ENCODE measurements at places on chromosomes 7 and 10. TPM values are rescaled to one million over a fixed set of nuclear protein-coding genes. Genes with fewer than 3 reads are reported as not detected.

ITIH5 gene
- 7.6 TPM for total RNA-seq

PIP gene
- not detected for total RNA-seq

GSAP gene
- 7.4 TPM for total RNA-seq

HMX2 gene
- 0.10 TPM for total RNA-seq

GIMAP8 gene
- 0.12 TPM for total RNA-seq

GPR15LG gene
- total RNA-seq, result not detected

GLI3 gene
- 10.0 TPM for total RNA-seq

ITIH2 gene
- not detected for total RNA-seq

AMZ1 gene
- total RNA-seq, result 8.5 TPM

PARP12 gene
- 23.1 TPM for total RNA-seq

SEMA4G gene
- total RNA-seq, result 0.84 TPM

EFCAB10 gene
- not detected for total RNA-seq

VENTX gene
- total RNA-seq, result not detected

DNA sequence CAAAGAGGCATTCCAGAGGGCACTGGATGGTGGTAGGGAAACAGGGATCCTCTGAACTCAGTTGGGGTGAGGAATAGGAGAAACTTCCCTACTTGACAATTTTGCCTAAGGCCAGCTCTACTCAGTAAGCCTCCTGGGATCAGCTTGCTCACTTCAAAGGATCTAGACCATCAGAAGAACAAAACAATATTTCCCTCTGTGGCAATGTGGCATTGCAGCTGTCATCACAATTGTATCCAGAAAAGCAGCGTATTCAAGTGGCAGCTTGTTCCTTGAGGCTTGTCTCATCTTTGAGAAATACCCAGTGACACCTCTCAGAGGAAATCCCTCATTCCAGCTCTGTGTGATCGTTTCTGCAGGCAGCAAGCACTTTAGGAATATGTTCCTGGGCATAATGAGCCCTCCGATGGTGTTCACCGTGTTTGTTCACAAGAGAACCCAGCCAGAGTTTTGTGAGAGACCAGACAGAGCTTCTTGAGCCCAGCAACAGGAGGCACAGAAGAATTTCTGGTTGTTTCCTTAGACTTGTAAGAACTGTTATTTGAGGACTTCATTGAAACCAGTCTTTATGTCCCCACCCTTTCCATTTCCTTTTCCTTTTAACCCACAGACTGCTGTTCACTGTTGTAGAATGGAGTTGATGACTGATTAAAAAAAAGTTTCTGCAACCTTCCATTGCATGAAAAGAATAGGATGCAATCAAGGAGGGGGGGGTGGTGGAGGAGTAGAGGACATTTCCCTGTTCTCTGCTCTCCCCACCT lies 747.3 kb downstream of the LRMDA start:
- DNase-seq, result no peak

- DNase-seq, result no peak
Measured at GRCh38 chr10:79436066-79436849, 9.2 kb downstream of the ZCCHC24 start.

DNA sequence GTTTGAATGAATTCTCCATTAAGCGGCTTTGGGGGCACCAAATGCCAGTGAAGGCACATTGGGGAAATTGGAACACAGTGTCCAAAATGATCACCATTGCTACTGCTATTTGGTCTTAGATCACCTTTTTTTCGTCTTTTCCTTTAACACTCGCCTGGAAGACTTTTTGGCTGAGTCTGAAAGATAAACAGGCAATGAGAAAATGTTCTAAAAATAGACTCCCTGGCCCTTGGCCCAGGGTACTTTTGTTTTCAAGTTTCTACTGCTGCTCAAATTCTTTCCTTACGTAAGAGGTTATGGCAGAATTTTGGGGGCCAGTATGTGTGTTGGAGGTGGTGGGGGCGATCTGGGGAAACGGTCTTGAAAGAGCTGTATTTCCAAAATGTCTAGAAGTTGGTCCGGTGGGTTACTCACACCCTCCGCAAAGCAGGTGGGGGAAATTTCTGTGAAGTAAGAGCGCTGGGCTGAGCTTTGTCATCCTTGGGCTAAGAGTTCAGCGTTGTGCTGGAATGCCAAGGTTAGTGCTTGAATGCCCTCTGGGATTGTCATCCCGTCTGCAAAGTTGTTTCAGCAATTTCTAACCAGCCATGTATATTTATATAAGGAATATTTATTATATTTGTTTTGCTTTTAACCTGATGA lies 1.3 kb upstream of the ITPRIP start:
- DNase-seq, result peak; percentile 62

DNA sequence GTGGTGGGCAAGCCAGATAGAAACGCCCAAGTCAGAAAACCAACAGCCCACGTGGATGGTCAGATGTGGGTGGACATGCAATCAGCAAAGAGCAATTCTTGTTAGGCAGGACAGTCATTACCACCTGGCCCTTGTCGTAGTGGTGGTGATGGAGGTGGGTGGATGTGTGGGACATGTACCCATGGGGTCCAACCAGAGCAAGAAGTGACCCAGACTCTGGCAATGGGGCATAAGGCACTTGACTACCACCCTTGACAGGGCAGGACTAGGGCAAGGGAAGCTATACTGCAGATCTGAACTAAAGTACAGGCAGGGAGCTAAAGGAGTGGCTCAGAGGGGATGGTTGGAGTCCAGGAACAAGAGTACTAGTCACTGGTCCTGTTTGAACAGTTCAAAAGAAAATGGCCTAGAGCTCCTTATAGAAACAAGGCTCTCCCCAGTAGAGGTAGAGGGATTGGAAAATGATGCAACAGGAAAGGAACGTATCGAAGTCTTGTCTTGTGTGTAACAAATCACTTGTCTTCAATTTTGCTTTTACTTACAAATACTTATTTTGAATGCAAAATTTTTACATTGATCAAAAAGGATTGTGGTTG lies 17.6 kb downstream of the LMOD2 start:
- DNase-seq, result no peak

DNA sequence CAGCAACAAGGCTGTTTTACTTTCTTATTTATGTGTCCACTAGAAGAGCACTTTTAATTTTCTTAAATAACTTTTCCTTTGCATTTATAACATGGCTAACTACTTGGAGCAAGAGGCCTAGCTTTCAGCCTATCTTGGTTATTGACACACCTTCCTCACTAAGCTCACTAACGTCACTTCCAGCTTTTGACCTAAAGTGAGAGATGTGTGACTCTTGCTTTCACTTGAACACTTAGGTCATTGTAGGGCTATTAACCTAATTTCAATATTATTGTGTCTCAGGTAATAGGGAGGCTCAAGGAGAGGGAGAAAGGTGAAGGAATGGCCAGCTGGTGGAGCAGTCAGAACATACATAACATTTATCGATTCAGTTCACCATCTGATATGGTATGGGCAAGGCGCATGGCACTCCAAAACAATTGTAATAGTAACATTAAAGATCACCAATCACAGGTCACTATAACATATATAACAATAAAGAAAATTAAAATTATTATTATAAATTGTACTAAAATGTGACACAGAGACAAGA lies 95.0 kb upstream of the FAM20C start:
- DNase-seq, result no peak

- DNase-seq, result peak; percentile 66
Measured at GRCh38 chr10:77348751-77349150, 288.9 kb downstream of the KCNMA1 start.

DNA sequence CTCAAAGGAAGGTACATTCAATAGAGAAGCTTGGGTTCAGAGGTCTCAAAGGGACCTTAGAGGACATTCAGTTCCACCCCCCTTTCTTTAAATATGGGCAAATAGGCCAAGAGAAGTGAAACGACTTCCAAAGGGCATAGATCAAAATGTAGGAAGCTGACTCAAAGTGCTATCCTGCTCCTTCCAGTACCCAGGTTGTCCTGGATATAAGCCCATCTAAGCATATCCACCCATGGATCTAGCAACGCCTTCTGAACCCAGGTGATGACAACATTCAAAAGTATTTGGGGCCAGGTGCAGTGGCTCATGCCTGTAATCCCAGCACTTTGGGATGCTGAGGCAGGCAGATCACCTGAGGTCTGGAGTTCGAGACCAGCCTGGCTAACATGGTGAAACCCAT lies 5.3 kb downstream of the ATXN7L1 start:
- DNase-seq, result no peak

DNA sequence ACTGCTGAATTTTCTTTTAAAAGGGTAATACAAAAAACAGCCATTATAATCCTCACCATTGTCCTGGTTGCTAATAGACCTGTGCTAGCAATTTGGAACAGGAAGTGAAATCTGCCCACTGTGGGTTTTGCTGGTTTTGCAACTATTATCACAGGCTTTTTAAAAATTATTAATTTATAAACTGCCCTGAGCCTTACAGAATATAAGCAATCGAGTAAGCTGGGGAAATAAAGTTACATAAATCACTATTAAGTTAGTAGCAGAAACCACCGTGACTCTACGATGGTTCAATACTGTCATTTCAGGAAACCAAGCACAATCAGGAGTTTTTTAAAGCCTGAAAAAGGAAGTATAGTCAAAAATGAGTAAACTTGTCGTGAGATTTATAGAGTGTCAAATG lies 62.3 kb downstream of the TMEM26 start:
- no peak for DNase-seq

DNA sequence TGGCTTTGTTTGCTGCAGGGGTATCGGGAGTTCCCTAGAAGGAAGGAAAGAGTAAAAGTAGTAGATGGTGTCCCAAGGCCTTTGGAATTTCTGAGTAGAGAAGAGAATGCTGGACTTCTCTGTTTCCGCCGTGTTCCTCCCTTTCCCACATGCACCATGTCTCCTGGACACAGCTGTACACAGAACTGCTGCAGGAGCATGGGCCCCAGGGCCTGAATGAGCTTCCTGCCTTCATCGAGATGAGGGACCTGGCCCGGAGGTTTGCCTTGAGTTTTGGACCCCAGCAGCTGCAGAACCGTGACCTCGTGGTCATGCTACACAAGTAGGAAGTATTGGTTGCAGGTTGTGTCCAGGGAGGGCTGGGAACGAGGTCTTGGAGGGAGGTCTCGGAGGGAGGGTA lies 15.3 kb upstream of the PVRIG start:
- DNase-seq, result no peak

GRCh38 chr10:24374134-24374915 lies 165.4 kb downstream of the KIAA1217 start:
- peak; percentile 76 for DNase-seq

DNA sequence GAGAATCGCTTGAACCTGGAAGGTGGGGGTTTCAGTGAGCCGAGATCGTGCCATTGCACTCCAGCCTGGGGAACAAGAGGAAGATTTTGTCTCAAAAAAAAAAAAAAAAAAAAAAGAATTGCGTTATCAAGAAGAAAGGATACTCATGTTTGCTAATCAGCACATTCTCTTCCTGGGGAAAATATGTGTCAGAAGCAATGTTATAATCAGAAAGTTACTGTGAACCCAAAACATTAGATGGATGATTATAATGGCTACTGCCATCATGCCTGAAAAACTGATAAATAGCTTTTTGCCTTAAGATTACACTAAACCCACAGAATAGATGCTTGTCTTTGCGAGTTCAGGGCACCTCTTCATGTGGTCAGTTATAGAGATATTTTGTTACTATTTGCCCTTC lies 24.3 kb upstream of the GNAI1 start:
- DNase-seq, result no peak

DNA sequence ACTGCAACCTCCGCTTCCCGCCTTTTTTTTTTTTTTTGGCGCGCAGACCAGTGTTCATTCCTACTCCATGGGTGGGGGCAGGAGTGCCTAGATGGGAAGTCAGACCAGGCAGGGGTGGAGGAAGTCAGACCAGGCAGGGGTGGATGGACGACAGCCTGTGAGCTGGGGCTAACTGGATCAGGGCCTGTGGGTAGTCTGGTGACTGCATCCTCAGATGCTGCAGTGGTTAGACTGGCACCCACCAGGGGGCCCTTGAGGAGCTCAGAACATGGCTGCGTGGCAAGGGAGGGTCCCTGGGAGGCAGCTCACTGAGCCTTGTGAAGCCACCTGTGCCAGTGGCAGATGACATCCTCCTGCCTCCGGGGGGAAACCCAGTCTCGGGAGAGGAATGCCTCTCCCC lies 35.1 kb downstream of the RCC1L start:
- DNase-seq, result no peak

DNA sequence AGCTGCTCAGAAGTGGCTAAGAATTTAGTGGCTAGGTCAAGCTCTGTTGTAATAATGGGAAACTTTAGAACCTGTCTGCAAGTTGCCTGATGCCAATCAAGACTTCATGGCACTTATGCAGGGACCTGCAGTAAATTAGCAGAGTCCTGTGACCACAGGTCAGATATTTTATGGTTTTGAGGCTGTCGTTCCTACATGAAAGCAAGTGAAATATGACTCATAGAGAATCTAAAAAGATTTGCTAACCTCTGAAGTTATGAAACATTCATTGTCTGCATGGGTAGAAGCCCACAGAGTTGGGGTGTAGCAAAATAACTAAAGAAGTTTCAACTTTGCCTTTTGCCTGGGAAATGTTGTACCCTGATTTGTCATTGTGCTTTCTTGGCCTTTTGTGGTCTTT lies 32.3 kb downstream of the SLC39A12 start:
- peak; percentile 70 for DNase-seq

DNA sequence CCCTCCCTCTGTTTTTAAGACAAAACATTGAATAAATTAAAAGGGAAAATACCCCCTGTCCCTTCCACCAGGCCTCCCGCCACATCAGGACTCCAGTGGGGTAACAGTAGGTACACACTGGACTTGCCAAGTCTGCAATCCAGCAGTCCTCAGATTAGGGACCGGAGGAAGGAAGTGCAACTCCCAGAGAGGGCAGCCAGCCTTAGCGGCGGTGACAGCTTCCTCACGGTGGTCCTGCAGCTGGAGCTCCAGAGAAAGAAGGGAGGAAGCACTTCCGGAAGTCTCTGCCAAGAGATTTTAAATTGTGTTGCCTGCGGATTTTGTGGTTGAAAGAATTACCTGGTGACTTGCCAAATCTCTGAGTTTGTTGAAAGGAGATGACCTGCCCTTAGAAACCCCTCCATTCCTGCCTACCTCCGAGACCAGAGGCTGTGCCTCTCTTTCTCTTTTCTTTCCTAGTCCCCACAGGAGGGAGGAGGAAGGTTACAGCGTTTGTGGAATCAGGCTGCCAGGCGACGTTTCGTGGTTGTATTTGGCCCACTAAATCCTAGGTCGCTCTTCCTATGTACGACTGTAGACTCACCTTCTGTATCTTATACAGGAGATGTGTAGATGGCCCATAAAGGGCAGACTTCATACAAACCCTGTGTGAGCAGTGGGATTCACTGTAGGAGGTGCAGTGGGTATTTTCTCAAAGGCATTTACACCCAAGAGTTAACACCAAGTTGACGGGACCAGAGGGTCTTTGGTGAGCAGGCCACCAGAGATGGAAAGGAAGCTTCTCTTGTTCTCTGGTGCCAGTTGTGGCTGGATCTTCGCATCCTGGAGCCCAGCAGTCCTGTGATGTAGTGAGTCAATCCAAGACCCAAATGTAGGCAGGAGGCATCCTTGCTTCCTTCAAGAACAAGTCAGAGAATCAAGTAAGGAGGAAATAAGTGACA lies 77.9 kb downstream of the INSIG1 start:
- peak; percentile 45 for DNase-seq

GRCh38 chr7:40105879-40106473 lies 28.4 kb downstream of the MPLKIP start:
- DNase-seq, result no peak

- DNase-seq, result no peak
Measured at GRCh38 chr7:38375453-38375852, 102.0 kb upstream of the TARP start.

GRCh38 chr10:117341061-117341460 lies 34.2 kb downstream of the PDZD8 start:
- DNase-seq, result no peak

- DNase-seq, result peak; percentile 48
Measured at GRCh38 chr7:28956608-28957063, 1.5 kb downstream of the TRIL start.

Measured in RPMI7951 (cell line).